Stimulated activated CD4-positive, alpha-beta T cell treated with anti-CD3 and anti-CD28 coated beads, Interleukin-4, amount 100 ng/mL, for 24 hours (primary cell): ENCODE measurements at places on chromosomes 7 and 10.
A peak's percentile ranks its signal among the peaks of the same experiment; 100 is the strongest.

DNA sequence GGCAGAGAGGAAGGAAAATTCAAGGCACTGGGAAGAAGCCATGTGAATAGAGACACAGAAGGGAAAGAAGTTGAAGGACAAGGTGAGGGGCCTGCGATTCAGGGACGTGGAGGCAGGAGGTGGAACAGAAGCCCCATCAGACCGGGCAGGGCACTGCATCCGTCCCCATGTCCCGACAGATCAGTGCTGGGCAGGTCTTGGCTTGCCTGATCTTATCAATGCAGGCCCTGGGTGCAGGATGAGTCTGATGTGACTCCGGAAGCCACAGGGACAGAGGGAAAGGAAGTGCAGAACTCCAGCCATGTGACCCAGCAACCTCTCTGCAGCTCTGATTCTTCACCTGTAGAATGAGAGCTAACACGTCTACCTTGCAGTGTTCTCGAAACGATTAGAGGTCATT lies 136.2 kb upstream of the CTBP2 start:
- no peak for DNase-seq

GRCh38 chr10:44281089-44281613 lies 103.7 kb downstream of the CXCL12 start:
- no peak for DNase-seq

DNA sequence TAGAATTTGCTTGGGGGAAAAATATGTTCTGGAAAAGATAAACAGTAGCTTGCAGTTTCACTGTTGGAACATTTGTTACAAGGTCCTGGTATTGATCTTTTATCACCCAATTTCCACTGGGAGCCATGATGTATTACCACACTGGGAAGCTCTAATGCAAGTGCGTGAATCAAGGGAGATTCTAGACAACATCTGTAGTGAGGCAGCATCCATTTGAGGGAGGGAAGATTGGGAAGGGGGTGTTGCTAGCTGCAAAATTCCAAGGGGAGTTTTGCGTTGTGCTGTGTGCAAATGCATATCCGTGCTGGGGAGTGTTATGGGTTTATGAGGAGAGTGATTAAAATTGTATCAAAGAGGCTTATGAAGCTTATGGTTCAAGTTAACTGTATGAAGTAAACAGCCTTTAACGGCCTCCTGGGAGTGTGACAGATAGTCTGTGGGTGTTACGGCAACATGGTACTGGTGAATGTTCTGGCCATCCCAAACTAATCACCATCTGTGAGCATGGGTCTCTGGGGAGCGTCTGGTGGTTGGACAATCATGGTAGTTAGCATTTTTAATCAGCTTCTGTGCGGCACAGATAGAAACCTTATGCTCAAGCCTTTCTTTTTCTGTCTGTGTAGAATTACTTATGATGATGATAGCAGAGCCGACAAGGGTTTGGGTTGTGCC lies 601.9 kb upstream of the GALNT17 start:
- no peak for DNase-seq

- DNase-seq = no peak
Measured at GRCh38 chr10:107443813-107444212, 279.3 kb upstream of the SORCS1 start.

- DNase-seq = no peak
Measured at GRCh38 chr10:133039107-133039802, 48.5 kb upstream of the ADGRA1 start.

DNA sequence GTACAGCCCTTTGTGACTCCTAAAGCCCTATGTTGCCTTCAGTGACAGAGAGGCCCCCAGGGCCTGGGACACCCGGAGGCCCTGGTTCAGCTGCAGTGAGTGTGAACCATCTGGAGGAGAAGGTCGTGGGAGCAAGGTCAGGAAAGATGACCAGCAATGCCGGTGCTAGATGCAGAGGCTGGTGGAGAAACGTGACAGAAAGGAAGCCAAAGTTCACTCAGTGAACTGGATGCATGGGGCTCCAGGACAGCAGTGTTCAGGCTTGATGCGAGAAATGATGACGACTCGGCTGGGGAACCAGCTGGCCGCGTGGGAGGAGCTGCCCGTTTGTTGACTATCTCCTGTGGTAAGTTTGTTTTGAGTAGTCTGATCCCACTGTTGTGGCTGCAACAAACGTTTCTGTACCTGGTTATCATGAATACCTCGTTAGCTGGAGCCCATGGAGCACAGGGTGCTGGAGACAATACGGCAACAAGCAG lies 54.1 kb upstream of the MKRN1 start:
- no peak for DNase-seq

GRCh38 chr10:73906524-73907447 lies 4.1 kb upstream of the PLAU start:
- no peak for DNase-seq

- no peak for DNase-seq
Measured at GRCh38 chr7:23654508-23654907, 25.5 kb upstream of the FAM221A start.

GRCh38 chr10:62278441-62278910 lies 9.8 kb upstream of the RTKN2 start:
- DNase-seq = no peak

DNA sequence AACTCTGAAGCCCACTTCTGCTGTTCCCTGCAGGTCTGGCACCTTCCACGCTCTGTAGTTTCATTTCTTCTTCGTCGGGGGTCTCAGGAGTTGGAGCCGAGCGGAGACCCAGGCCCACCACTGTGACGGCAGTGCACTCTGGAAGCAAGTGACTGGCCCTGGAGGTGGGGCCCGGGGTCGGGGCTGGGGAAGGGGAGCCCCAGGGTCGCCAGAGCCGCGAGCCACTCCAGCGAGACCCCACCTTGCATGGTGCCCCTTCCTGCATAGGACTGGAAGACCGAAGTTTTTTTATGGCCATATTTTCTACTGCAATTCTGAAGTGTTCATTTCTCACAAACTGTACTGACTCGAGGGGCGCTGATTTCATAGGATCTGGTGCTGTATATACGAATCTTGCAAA lies 172.8 kb downstream of the CCDC3 start:
- DNase-seq = no peak

GRCh38 chr10:55223352-55223751 lies 422.3 kb upstream of the PCDH15 start:
- no peak for DNase-seq

- no peak for DNase-seq
Measured at GRCh38 chr10:60747817-60748469, 30.3 kb upstream of the CDK1 start.

- DNase-seq = no peak
Measured at GRCh38 chr7:36523371-36524101, 133.9 kb downstream of the ANLN start.

DNA sequence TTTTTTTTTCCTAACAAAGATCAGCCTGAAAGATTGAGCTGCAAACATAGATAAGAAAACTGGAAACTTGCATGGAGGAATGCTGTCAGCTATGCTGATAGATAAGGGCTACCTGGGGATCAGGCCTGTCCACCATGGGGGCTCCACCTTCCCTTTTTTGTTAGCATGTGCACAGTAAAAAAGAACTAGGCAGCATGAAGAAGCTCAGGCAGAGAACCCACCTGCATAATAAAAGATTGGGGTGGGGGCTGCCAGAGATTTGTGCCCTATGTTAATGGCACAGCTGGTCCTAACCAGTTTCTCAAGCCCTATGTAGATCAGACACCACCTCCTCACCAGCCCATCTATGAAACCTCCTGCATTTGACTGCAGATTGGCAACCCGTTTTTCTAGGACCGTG lies 45.4 kb upstream of the CACNB2 start:
- no peak for DNase-seq

- peak; percentile 32 for DNase-seq
Measured at GRCh38 chr7:116180302-116180701, 30.0 kb upstream of the TES start.

- no peak for DNase-seq
Measured at GRCh38 chr10:131727560-131727959, 173.2 kb upstream of the PPP2R2D start.

GRCh38 chr10:124603376-124604213 lies 140.6 kb downstream of the FAM53B start:
- no peak for DNase-seq

- DNase-seq = no peak
Measured at GRCh38 chr7:124630395-124630794, 135.2 kb downstream of the GPR37 start.

DNA sequence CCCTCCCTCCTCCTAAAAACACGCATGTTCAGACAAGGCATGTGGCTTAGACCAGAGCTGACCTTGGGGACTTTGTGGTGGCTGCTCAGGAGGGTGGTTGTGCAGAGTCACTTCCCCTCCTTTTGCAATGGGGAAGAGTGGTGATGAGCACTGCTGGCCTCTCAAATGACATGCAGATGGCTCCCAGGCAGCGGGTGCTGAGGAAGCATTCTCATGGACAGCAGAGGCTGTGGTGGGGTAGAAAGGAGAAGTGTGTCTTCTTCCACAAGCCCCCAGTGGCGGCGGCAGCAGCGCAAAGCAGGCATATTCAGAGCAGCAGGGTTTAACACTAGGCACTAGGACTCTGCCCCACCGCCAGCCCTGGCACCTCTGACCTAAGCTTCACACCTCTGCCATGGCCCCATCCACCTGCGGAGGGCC lies 105.9 kb upstream of the ANLN start:
- DNase-seq = no peak

DNA sequence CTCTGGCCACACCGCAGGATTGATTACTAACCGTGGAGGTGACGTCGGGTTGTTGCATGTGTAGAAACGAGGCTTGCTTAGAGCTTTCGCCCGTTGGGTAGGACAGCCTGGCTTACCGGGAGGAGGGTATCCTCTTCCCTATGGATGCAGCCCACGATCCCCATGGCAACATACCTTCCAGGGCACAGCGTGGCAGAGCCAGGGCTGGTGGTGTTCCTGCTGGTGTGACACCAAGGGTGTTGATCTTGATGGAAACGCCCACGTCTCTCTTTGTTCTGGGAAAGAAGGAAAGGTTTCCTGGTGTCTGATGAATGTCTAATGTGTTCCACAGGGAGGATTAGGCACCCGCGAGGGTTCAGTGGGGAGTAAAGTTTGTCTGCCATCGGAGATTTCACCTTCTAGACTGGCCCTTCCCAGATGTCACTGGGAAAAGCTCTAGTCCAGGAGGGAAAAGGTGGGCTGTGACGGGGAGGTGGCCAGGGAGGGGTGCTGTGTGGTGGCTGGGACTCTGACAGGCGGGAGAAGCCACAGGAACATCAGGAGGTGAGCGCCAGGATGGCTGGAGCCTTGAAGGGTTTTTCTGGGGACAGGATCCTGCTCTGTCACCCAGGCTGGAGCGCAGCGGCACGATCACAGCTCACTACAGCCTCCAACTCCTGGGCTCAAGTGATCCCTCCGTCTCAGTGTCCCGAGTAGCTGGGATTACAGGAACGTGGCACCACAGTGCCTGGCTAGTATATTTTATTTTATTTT lies 102.1 kb downstream of the CUX1 start:
- no peak for DNase-seq

- DNase-seq = no peak
Measured at GRCh38 chr10:59970396-59971368, 64.3 kb upstream of the CCDC6 start.

GRCh38 chr10:29987471-29987870 lies 71.9 kb downstream of the JCAD start:
- no peak for DNase-seq

DNA sequence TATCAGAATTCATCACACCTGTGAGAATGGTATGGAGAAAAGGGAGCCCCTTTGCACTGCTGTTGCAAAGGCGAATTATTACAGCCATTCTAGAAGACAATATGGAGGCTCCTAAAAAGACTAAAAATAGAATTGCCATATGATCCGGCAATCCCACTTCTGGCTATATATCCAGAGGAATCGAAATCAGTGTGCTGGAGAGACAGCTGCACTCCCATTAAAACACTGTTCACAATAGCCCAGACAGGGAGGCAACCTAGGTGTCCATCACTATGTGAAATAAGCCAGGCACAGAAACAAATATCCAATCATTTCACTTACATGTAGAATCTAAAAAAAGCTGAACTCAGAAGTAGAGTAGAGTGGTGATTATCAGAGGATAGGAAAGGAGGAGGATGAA lies 26.0 kb upstream of the GJD4 start:
- DNase-seq = no peak

- DNase-seq = peak; percentile 41
Measured at GRCh38 chr7:75920431-75921161, 5.6 kb downstream of the POR start.

GRCh38 chr10:130003166-130003565 lies 39.1 kb upstream of the EBF3 start:
- no peak for DNase-seq

GRCh38 chr7:108623220-108623619 lies 53.5 kb downstream of the DNAJB9 start:
- no peak for DNase-seq

- DNase-seq = no peak
Measured at GRCh38 chr10:112803961-112804401, 146.1 kb upstream of the TCF7L2 start.

GRCh38 chr10:70597856-70598815 lies 4.4 kb downstream of the PRF1 start:
- no peak for DNase-seq

GRCh38 chr10:96257944-96258343 lies 13.4 kb downstream of the BLNK start:
- no peak for DNase-seq

GRCh38 chr7:35680403-35681013 lies 14.4 kb downstream of the HERPUD2 start:
- peak; percentile 10 for DNase-seq

GRCh38 chr7:152865461-152865860 lies 105.9 kb downstream of the ACTR3B start:
- DNase-seq = no peak

DNA sequence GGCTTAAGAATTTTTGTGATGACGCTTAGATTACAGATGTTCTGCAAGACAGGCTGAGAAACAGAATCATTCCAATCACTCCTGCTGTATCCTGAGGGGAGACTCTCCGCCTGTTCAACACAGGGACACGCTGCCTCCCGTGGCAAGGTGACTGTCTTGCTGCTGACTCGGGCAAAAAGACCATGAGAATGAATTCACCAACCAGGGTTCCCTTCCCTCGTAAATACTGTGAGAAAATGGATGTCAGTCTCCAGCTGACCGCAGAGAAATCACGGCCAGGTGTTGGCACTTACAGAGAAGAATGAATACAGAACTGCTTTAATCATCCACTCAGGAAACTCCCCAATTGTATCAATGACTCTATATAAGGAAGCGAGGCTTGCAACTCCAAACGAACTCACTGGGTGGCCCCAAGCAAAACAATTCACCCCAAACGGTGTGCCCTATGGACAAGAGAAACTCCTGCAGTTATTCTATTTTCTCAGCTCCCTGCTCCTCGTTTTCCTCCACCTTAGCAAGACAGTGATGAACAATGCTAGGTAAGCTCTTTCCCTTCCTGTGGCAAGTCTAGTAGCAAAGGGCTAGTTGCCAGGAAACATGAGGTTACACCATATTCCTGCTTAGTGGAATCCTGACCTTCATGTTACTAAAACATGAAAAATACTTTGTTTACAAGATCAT lies 22.8 kb downstream of the GNA12 start:
- no peak for DNase-seq

- no peak for DNase-seq
Measured at GRCh38 chr10:83816942-83817341, 322.4 kb upstream of the GHITM start.

GRCh38 chr7:74228951-74229900 lies 19.4 kb downstream of the LAT2 start:
- DNase-seq = no peak
